Bronchus fibroblast of lung (primary cell): ENCODE measurements at places on chromosomes 5 and 9. TPM values are rescaled to one million over a fixed set of nuclear protein-coding genes. Genes with fewer than 3 reads are reported as not detected.

Gene EGFLAM
- total RNA-seq: 1.2 TPM in 2 replicates

Gene PCDHB7
- total RNA-seq: 0.15 and 0.17 TPM in 2 replicates

Gene NTRK2
- total RNA-seq: under 0.01 TPM in 1 of 2 replicates, not detected in the other

Gene NUDCD2
- total RNA-seq: 6.5 and 10.8 TPM in 2 replicates

Gene PCYOX1L
- 11.7 and 13.1 TPM in 2 replicates for total RNA-seq

Gene FOXD4L5
- not detected in 2 replicates for total RNA-seq

Gene NDUFA8
- 52.3 and 60.0 TPM in 2 replicates for total RNA-seq

Gene UGT3A1
- total RNA-seq: not detected in 2 replicates

Gene EIF4E1B
- total RNA-seq: not detected in 2 replicates

Gene AKNA
- total RNA-seq: 12.5 and 14.0 TPM in 2 replicates

Gene GABRB2
- not detected in 2 replicates for total RNA-seq

Gene TMEM252
- total RNA-seq: not detected in 2 replicates

Gene EFNA5
- 3.7 and 4.2 TPM in 2 replicates for total RNA-seq

Gene SPATA31D4
- total RNA-seq: not detected in 2 replicates

Gene KIAA1191
- total RNA-seq: 83.1 and 98.9 TPM in 2 replicates

Gene SPINK6
- total RNA-seq: not detected in 2 replicates

Gene MARCHF3
- total RNA-seq: 3.0 and 4.2 TPM in 2 replicates

Gene DOCK8
- total RNA-seq: under 0.01 TPM in 1 of 2 replicates, not detected in the other

Gene PCDHGB2
- 0.50 and 0.59 TPM in 2 replicates for total RNA-seq

Gene CTXN3
- total RNA-seq: not detected in 2 replicates

Gene FOXD4L3
- not detected in 2 replicates for total RNA-seq

Gene RAI14
- 60.7 and 62.4 TPM in 2 replicates for total RNA-seq

Gene SLC34A3
- not detected in 2 replicates for total RNA-seq

Gene ANKDD1B
- total RNA-seq: 0.15 TPM in 1 of 2 replicates, not detected in the other

Gene ACOT12
- total RNA-seq: 0.84 and 1.2 TPM in 2 replicates

Gene NFX1
- 15.8 and 18.0 TPM in 2 replicates for total RNA-seq

Gene SHOC1
- total RNA-seq: under 0.01 TPM in 1 of 2 replicates, not detected in the other

Gene ANKRD18B
- 0.17 and 0.74 TPM in 2 replicates for total RNA-seq

Gene SLC4A9
- not detected in 2 replicates for total RNA-seq

Gene PCDHGC4
- 0.17 and 0.30 TPM in 2 replicates for total RNA-seq

Gene COMMD10
- total RNA-seq: 26.6 and 29.1 TPM in 2 replicates

Gene SLC6A19
- not detected in 2 replicates for total RNA-seq
